HS-5 (cell line): ENCODE measurements at places on chromosomes 1 and 21.

- DNase-seq = no peak
These were observed 30.5 kb downstream of the SIPA1L2 start for GRCh38 chr1:232599178-232600041.

DNA sequence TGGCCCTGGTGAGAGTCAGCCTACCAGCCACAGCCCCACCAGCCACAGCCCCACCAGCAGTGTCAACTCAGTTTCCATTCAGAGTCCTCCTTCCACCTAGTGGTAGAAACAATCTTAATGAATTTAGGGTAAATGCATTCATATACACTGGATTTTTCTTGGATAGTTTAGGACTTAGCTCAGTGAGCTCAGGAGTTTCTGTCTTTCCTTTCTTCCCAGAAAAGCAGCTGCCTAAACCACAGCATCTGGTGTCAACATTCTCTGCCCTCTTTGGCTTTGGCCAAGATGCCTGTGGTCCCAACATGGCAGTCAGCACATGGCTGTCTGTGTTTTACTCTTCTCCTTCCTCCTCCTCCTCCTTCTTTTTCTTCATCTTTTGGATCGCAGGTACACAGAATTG is 94.0 kb downstream of the CLIC6 start:
- DNase-seq = no peak

DNA sequence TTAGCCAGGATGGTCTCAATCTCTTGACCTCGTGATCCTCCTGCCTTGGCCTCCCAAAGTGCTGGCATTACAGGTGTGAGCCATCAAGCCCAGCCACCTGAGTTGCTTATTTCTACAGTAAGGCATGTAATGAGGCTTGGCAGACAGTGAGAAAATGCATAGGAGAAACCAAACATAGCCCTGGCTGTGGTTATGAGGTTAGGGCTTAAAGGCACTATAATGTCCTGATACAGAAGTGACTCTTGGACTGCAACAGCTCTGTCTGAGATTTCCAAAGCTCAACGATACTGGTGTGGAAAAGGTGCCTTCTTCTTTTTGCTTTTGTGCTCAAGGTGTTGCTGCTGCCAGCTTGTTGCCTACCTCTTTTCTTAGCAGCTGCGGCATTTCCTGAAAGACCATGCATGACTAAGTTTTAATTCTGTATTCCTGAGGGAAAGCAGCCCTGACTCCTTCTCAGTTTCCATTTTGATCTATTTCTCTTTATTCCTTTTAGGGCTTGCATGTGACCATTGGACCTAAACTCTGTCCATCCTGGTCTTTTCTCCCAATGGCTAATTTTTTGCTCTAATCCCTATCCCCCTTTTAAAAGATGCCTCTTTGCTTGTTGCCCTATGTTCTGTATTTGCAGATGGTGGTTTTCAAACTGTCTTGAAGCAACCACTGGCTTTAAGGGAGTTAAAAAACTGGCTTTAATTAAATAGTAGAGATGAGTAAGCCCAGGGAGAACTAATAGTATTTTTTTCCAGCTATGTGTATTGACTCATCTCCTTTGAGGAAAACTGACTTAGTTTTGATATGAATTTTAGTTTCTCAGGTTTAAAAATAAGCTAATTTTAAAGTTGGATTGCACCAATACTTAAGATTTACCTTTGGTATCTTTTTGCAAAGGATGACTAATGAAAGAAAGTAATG is 70.3 kb downstream of the KIF1B start:
- DNase-seq = peak; percentile 30

DNA sequence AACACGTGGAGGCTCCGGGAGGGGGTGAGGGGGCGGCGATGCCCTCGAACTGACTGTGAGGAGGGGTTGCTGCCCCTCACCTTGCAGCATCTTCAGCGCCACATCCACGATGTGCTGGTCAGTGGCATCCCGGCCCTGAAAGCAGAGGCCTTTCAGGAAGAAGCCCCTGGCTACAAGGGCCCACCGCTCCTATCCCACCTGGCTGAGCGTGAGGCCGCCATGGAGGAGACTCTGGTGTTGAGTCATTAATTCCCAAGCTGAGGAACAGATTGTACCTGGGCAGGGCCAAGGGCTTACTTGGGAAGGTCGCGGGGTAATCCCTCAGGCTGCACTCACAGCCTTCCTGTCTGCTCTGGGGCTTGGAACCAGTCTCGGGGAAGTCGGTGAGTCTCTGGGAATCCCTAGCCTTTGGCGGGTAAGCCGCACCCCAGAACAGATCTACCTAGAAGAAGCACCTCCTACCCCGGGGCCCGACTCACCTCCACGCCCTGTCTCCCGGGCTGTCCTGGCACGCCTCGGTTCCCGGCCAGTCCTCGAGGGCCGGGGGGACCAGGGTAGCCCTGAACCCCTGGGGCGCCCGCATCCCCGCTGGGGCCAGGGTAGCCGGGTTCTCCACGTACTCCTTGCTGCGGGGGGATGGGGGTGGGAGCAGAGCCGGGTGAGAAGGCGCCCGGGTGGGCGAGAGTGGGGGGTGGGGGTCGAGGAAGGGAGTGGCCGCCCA is 13.9 kb downstream of the COL9A2 start:
- no peak for DNase-seq

DNA sequence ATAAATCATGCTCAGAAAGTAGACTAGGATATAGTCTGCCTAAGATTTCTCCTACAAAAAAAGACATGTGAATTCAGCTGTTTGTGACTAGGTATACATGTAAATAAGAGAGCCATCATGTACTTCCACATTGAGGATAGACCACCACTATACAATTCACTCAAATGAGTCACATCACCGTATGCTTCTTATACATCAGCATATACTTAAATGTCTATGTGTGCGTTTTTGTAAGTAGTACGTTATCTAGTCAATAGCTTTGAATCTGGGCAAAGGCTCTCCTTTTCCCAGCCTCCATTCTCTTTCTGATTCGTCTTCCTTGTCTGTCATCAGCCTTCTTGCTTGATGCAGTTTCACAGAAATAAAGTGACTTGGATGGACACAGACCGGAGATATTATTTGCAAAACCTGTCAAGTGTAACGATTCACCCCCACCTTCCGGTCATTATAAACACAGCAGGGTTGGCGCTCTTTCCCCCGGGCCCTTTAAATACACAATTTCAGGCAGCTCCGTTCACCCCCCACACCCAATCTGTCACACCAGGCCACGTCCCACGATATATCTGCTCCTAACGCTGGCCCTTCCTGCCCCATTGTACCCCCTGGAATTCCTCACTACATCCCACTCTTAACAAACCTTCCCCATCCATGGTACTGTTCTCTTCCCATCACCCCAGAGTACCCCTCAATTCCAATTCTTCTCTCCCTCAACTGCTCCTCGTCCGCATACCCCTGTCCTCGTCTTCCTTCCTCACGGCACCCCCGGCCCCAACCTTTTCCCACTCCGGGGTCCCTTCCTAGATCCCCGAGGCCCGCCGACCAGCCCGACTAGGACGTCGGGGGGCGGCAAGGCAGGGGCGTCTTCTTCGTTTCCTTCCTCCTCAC is 636 bp downstream of the VAMP4 start:
- DNase-seq = no peak
